GOT3 (cell line): ENCODE measurements at places on chromosomes 2 and 18.

- DNase-seq, result no peak
Measured at GRCh38 chr2:241865957-241866789, 3.4 kb upstream of the RTP5 start.

DNA sequence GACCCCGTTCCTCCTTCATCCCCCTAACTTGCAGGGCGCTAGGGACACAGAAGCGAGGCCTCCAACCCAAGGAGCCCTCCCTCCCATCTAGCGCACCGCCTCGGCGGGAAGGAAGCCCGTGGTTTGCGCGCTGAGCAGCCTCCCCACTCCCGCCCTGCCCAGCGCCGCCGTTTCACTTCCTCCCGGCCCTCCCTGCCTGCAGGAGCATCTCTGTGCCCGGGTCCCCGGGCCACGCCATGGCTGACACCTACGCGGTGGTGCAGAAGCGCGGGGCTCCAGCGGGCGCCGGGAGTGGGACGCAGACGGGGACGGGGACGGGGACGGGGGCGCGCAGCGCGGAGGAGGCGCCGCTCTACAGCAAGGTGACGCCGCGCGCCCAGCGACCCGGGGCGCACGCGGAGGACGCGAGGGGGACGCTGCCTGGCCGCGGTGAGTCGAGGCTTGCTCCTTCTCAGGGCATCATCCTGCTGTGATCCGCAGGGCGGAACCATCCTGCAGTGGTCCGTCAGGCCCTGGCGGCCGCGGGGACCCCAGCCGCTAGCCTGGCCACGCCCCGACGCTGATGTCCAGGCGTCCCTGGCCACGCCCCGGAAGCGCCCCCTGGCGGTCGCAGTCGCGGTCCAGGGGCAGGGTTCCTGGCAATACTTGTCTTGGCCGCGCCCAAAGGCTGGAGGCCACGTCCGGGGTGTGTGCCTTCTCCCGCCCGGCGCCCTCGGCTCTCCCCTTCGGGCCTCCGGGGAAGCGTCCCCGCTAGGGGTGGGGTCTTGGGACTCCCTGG, 16.4 kb downstream of the PTPN18 start:
- DNase-seq, result peak; percentile 77

DNA sequence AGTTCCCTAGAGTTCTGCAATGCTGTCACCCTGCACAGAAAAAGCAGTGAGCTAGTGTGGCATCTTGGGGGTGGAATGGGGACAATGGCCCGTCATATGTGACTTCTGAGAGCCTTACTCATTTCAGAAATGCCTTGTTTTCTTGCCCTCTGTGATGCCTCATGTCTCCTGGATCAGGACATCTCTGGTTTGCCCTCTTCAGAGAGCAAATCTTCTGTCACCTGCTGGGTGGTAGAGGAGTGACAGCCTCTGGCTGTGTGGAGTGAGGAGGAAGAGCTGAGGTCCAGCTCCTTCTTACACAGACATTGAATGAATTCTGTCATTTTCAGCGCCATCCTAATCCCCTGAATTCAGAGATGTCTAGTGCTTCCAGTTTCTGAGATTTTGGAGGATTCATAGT, 55.6 kb upstream of the PHLPP1 start:
- DNase-seq, result no peak

GRCh38 chr2:233532971-233533370, 33.6 kb downstream of the USP40 start:
- DNase-seq, result no peak

GRCh38 chr2:8247905-8248622, 433.8 kb upstream of the ID2 start:
- no peak for DNase-seq

DNA sequence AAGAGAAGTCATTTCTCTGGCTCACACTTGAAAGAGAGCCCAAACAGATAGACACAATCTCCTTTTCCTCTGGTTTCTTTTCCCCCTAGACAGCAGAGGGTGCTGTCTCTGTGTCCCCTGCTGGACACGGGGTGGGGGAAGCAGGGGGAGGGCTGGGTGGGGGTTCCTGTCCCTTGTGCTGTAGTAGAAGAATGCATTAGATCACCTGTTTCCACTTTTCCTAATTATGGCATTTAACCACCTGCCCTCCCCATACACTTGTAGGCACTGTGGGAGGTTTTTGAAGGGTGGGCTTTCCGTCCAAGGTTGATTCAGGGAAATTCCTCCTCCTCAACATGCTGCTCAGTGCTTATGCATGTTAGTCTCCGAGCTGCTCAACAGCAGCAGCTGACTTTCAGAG, 206.2 kb upstream of the EPAS1 start:
- no peak for DNase-seq

DNA sequence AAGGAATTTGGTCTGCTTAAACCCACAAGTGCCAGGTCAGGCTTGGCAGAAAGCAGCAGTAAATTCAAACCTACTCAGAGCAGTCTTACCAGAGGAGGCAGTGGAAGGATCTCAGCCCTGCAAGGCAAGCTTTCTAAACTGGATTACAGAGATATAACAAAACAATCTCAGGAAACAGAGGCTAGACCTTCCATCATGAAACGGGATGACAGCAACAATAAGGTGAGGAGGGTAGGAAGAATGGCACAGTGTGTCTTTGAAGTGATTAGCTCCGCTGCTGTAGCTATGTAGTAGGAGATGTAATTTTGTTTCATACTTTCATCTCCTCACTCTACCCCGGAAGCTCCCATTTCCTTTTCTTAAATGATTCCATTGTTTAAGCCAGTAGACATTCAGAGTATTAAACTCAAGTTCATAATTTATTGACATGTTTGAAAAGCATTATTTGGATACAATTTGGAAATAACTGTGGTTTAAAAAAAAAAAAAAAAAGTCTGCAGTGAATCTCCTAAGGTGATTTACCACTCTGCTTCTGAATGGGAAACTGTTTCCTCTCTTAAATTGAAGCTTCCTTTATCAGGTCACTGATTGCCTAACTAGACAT, 29.4 kb upstream of the DYSF start:
- DNase-seq, result no peak

DNA sequence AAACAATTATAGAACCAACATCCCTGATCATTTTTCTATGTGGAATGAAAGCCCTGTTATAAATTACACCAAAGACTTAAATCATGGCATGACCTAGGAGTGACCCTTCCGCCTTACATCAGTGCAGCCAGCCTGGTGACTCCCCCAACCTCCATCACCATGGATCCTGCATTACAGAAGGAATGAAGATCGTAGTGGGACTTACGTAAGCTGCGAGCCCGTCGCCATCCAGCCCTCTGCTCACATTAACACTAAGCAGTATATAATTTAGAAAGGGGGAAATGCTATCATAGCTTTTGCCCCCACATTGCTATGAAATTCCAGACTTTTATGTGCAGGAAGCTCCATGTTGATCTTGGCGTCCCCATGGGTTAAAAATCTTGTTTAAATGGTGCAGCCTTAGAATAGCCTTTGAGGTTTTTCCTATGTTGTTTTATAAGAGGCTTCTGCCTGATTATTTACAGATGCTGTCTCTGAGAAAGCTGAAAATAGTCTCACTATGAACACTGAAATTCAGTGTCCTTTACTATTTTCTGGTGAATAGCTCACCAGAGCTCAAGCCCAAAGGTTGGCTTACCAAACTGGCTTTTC, 76.3 kb downstream of the COLEC12 start:
- no peak for DNase-seq
